Transverse colon (tissue), 4 donors: ENCODE measurements at places on chromosomes 12 and 14. TPM values are rescaled to one million over a fixed set of nuclear protein-coding genes. Genes with fewer than 3 reads are reported as not detected.

CMTM5 gene
- not detected for total RNA-seq

- no peak for DNase-seq
These were observed 77.4 kb downstream of the FBXL14 start for GRCh38 chr12:1517007-1517406.

DNA sequence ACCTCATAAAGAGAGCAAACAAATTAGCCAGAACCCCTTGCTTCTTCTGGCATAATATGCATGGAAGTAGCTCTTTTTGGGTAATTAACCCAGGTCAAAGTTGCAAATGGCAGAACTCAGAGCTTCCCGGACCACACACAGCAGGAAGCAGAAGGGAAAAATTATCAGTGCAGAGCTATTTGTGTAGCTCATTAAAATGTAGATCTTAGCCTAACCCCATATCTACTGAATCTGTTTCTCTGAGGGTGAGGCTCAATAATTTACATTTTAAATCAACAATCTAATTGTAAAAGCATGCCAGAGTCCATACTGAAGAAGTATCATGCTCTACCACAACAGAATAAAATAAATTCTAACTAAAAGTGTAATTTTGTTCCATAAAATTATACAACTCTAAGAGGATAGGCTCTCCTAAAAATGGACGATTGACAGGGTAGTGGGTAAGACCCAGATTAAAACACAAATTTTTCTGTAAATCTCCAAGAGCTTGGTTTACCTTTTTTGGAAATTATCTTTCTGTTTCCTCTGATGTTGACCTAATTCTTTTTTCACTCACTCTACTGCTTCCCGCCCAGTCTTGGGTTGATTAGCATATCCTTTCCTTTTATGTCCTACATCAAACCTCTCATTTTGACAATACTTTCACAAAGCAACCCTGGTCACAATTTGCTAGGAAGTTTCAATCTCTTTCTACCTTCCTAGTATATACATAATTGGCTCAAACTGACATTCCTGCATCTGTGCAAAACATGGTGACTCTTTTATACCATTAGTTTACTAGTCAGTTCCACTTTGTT lies 213.3 kb upstream of the SLC16A7 start:
- DNase-seq: no peak

FBXO34 gene
- 111 TPM for total RNA-seq

CSRP2 gene
- 9.2 TPM for total RNA-seq

DNA sequence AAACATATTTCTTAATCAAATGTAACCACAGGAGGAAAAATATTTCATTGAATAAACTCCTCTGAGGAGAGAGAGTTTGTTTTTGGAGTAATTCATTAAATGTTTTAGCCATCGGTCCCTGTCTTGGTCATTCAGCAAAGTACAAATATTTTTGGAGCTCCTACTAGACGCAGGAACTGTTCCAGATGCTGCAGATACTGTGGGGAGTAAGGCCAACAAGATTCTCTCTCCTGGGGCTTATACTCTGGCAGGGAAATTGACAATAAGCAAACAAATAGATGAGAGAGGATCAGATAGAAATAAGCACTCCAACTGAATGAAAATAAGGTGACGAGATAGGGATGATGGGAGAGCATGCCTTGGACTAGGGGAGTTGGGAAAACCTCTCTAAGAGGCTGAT lies 264.1 kb downstream of the TTC8 start:
- no peak for DNase-seq

- DNase-seq: no peak
These were observed 35.7 kb downstream of the HIGD1C start for GRCh38 chr12:50988051-50988450.

- no peak for DNase-seq
These were observed 279.3 kb upstream of the DDHD1 start for GRCh38 chr14:53432378-53432802.

GRCh38 chr14:55448141-55448614 lies 7.8 kb upstream of the TBPL2 start:
- DNase-seq: peak; percentile 60

TUNAR gene
- total RNA-seq: not detected

DNA sequence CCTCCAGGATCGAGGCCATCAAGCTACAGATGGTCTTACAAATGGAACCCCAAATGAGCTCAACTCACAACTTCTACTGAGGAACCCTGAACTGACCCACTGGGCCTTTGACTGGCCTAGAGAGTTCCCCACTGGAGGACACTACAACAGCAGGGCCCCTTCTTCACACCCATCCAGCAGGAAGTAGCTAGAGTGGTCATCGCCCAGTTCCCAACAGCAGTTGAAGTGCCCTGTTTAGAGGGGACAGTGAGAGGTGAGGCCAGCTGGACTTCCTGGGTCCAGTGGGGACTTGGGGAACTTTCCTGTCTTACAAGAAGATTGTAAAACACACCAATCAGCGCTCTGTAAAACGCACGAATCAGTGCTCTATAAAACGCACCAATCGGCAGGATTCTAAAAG lies 247.9 kb upstream of the BTG1 start:
- no peak for DNase-seq

DNA sequence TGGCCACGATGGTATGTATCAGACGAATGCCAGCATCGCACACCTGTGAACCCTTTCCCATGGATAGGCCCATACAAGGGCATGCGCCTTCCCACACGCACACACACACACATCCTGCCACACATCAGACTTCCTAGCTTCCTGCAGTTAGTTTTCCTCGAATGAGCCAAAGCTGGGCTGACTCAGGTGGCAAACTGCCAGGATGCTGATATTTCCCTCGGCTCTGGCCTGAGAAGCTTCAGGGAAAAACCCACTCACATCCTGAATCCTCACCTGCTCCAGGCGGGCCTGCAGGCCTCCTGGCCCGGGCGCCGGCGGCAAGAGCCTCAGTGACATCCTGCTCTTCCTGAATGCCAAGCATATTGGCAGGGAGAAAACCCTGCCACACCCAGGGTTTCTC lies 22.4 kb downstream of the CALM1 start:
- peak; percentile 60 for DNase-seq

GZMB gene
- total RNA-seq: not detected

DNA sequence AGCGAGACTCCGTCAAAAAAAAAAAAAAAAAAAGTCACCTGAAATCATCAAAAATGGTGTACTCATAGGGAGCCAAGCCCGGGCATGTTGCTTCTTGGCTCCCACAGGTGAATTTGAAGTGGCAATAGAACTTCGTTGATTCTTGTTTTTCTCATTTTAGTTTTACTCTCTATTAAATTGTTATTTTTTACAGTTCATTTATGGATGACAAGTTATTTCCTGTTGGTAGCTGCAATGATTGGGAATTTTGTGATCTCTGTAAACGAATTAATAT lies 1.3 kb downstream of the TM7SF3 start:
- no peak for DNase-seq

TCL1B gene
- not detected for total RNA-seq

DNA sequence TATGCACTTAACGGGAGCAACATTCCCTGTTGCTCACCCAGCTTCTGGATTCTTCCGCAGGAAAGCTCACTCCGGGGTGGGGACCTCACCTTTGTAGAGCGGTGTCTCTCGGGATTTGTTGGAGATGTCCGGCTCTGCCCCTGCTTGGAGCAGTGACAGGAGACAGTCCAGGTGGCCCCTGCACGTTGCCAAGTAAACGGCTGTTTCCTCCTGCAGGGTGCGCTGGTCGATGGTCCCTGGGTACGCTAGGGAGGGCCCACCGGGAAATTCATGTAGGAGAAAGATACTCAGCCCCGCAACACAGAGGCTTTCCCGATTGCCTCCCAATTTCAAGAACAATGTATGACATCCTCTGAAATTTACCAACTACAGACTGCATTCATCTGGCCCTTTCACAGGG lies 23.1 kb downstream of the ASB2 start:
- peak; percentile 46 for DNase-seq

GRCh38 chr14:32576088-32576795 lies 247.1 kb downstream of the AKAP6 start:
- peak; percentile 41 for DNase-seq

TOMM20L gene
- total RNA-seq: not detected

- DNase-seq: peak; percentile 56
These were observed 28.8 kb upstream of the RPLP0 start for GRCh38 chr12:120229487-120230325.

TPCN1 gene
- total RNA-seq: 98.1 TPM

GRCh38 chr14:93059917-93060545 lies 55.7 kb downstream of the ITPK1 start:
- DNase-seq: no peak
